SJSA1 (cell line): ENCODE measurements at places on chromosomes 4 and X. TPM values are rescaled to one million over a fixed set of nuclear protein-coding genes. Genes with fewer than 3 reads are reported as not detected.
A peak's percentile ranks its signal among the peaks of the same experiment; 100 is the strongest.

The FTSJ1 gene
- 67.5 and 122 TPM in 2 replicates for total RNA-seq

DNA sequence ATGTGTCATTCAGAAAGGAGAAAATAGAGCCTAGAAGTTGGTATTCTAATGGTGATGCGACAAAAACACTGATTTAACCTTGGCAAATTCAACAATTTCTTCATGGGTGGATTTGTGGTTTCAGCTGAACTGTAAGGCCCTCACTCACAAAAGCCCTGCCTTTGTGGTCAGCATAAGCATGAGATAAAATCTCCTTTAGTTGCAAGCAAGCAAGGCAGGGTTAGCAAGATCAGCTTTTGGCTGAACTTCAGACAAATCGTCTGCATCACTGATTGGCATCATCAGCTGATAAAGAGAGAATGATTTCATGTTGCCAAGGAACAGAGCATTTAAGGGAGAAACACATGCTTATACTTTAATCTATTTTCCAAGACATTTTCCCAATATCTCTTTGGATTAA lies 2582.2 kb downstream of the PCDH7 start:
- no peak for DNase-seq

GRCh38 chr4:127857641-127858040 lies 23.1 kb upstream of the PLK4 start:
- DNase-seq = no peak

The FSTL5 gene
- total RNA-seq = not detected in 2 replicates

The TSC22D3 gene
- total RNA-seq = 20.0 and 28.1 TPM in 2 replicates

GRCh38 chr4:169619518-169619957 lies 840 bp upstream of the CLCN3 start:
- DNase-seq = no peak

- peak; percentile 20 for DNase-seq
These were observed 1028.4 kb upstream of the INTU start for GRCh38 chr4:126604268-126604867.

DNA sequence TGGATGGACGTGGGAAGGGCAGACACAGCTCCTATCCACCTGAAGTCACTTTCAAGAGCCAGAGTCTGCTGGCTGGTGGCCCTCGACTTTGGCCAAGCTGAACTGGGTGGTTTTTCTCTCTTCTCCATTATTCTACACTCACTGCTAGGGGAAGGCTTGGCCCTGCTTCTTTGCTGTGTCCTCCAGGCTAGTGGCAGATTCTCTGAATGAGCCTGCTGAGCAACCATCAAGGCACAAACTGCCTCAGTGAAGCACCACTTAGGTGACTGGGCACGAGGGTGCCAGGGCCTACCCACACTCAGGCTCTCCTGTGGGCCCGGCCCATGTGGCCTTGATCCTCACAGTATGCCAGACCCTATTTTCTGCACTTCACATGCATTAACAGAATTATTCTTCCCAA lies 92.0 kb downstream of the PJA1 start:
- no peak for DNase-seq

The CCKAR gene
- total RNA-seq = not detected in 2 replicates

The RAB39B gene
- total RNA-seq = not detected in 2 replicates

The RHOXF2B gene
- total RNA-seq = not detected in 2 replicates

- DNase-seq = no peak
These were observed 83.9 kb downstream of the POLA1 start for GRCh38 chrX:24777660-24778059.

- DNase-seq = no peak
These were observed 52.8 kb downstream of the EFHC2 start for GRCh38 chrX:44290718-44291117.

The C4orf51 gene
- not detected in 2 replicates for total RNA-seq

The PCDH7 gene
- 1.2 and 2.1 TPM in 2 replicates for total RNA-seq

DNA sequence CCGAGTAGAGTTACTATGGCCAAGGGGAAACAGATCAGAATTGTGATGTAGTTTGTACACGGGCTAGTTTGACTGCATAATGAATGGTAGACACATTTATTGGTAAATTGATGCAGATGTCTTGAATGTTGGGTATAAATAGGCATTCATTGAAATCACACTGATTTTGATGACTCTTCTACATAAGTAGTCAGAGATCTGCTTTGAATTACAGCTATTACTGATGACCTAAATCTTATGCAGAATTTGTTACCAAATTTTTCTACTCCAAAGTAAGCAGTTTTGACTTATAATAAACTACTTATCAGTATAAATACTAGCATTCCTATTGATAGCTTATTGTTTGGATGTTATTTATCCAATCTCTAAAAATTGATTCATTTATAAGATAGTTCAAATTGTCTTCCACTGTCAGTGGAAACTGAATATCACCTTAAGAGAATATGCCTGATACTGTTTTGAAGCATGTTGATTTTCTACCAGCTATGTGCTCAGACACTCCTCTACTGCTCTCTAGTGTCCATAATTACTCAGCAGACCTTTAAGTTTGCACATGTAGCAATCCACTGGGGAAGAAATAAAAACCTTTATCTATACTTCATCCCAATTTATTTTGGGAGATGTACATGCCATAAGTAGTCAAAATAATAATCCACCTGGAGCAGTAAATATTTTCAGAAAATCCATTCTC lies 120.3 kb downstream of the RASL11B start:
- DNase-seq = no peak

The PIR gene
- total RNA-seq = 49.0 and 49.6 TPM in 2 replicates

DNA sequence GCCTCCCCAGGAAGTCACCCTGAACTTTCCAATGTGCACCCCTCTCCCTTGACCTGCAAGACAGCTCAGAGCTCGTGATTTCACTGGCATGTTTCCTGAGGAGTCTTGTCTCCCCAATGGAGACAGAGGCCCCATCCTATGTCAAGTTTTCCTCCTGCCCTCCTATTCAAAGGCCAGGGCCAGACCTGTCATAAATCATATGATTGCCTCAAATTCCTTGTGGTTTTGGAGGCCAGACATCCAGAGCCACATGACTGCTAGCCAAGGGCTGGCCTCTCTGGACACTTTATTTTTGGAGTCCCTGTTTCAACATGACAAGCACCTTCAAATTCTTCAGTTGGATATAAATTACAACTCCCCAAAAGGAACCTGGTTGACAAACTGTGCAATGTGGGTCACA lies 76.0 kb upstream of the TFDP3 start:
- DNase-seq = no peak

- no peak for DNase-seq
These were observed 701 bp downstream of the ARHGAP4 start for GRCh38 chrX:153925387-153925738.

DNA sequence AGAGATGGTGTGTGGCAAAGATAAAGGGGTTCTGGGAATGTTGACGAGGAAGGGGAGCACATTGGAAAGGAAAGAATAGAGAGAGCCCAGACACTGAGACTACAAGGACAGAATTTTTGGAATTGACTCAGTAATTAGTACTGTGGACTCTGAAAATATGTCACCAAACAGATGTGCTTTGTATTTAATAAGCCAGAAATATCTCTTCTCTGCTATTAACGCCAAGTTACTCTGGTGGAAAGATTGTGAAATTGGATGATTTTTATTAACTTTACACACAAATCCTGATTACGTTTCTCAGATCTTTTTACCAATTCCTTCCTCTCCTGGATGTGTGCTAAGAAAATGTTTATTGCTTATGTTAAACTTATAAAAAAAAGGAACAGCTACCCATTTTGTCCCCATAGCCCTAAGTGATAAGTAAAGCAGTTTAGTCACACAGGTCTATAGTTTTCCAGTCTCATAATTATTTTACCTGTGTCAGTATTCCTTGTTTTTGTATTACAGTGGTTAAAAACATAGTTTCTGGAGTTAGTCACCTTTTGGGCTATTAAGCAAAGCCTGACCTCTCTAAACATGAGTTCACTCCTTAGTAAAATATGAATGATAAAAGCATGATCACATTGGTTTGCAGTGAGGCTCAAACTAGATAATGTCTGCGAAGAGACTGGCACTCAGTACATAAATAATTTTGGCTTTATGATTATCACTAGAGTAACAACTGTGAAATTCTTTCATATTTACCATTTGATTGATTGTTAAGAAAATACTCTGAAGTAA lies 1068.3 kb downstream of the STIM2 start:
- no peak for DNase-seq

GRCh38 chr4:130922955-130923354 lies 1827.0 kb downstream of the C4orf33 start:
- DNase-seq = no peak

GRCh38 chrX:116384406-116384954 lies 51.9 kb upstream of the SLC6A14 start:
- no peak for DNase-seq

The SPATA4 gene
- total RNA-seq = not detected in 2 replicates

DNA sequence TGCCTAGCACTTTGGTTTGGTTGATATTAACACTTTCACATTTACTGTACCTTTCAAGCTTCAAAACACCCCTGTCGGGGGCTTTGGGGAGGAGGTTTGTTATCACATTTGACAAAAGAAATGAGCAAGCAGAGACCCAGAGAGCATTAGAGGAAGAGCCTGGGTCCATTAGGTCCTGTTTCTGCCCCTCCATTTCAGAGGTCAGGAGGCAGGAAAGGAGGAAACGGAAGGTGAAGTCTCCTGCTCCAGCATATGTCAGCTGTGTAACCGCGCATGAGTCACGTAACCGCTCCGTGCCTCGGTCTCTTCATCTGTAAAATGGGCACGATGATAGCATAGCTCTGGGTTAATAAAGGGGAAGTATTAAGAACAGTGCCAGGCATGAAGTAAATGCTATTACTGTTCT lies 201.9 kb upstream of the BCOR start:
- DNase-seq = no peak

DNA sequence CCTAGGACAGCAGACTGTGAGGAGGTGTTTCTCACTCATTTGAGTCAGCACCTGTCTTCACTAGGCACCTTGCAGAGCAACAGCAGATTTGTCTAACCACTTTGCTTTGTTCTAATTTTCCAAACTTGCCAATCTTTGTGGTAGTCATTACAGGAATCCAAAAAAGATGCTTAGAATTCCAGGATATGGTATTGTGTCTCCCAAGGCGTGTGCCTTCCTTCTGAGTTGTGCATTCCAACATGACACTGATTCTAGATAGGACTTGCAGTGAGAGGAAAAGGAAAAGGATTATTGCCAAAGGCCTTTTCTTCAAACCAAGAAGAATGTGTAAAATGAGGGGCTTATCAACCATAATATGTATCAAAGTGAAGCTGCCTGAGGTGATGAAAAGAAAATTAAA lies 126.2 kb downstream of the MAPK10 start:
- DNase-seq = no peak

- no peak for DNase-seq
These were observed 185.6 kb upstream of the SFRP2 start for GRCh38 chr4:153974452-153974851.

GRCh38 chrX:254630-255215 lies 26.5 kb upstream of the PLCXD1 start:
- no peak for DNase-seq

The SORCS2 gene
- total RNA-seq = 0.05 TPM in 1 of 2 replicates, not detected in the other

GRCh38 chrX:72381439-72382201 lies 75.9 kb upstream of the CITED1 start:
- DNase-seq = no peak

DNA sequence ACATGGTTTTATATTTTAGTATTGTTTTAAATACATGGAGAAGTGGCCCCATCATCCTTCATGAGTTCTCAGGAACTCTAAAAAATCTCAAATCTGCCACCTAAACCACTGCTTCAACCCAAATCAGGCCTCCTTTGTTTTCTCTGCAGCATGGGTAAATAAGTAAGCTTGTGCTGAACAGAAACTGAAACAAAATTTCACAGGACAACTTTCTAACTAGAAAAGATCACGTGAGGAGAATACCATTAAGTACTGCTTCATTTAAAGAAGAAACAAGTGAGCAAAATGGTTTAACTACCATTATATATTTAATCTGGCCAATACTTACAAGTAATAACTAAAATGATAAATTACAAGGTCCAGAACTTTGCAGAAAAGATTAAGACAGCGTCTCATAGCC lies 2.5 kb downstream of the ARAP2 start:
- no peak for DNase-seq

DNA sequence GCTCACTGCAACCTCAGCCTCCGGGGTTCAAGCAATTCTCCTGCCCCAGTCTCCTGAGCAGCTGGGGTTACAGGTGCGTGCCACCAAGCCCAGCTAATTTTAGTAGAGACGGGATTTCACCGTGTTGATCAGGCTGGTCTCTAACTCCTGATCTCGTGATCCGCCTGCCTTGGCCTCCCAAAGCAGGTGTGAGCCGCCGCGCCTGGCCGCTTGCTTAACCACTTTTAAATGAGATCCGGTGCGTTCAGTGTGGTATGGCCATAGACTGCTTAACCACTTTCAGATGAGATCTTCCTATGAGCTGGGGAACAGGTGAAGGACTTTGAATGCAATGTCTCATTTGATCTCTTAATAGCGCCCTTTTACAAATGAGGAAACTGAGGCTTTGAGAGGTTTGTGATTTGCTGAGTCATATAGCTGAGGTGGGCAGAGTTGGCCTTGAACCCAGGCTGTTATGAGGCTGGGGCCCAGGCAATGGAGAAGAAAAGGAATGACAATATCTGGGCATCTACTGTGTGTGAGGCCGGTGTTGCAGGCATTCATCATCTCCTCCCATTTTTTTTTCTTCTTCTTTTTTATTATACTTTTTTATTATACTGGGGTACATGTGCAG lies 41.9 kb upstream of the NSG1 start:
- no peak for DNase-seq

The ENOPH1 gene
- 78.4 and 87.5 TPM in 2 replicates for total RNA-seq

GRCh38 chr4:72107456-72107855 lies 75.7 kb downstream of the NPFFR2 start:
- no peak for DNase-seq

The MAPK10 gene
- total RNA-seq = 18.6 and 24.7 TPM in 2 replicates

DNA sequence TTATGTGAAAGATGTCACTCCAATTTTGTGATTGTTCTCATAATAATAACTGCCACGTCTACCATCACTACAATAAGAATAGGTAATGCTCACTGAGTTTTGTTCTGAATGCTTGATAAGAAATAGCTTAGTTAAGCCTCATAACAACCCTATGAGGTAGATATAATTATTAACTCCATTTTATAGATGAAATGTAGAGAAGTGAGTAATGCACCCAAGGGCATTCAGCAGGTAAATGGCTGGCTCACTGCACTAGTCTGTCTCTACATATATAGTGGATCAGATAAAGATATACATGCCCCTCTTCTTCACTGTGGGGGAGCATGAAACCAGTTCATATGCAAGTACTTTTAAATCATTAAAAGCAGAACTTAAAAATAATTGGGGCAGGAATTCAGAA lies 65.8 kb upstream of the SLC4A4 start:
- no peak for DNase-seq

The CSAG3 gene
- not detected in 2 replicates for total RNA-seq

DNA sequence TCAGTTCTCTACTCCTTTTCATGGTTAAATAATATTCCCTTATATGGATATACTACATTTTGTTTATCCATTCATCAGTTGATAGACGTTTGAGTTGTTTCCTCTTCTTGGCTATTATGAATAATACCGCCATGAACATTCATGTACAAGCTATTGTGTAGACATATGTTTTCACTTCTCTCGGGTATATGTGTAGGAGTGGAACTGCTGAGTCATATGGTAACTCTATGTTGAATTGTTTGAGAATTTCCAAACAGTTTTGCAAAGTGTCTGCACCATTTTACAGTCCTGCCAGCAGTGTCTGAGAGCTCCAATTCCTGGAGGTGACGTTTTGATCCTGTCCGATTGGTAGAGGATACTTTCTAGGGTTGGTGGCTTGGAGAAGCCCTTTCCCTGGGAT lies 23.6 kb downstream of the PLAC1 start:
- DNase-seq = no peak
